ENCODE measurements at places on chromosomes 4 and X.

GRCh38 chrX:43655151-43656004, 721 bp upstream of the MAOA start:
- DNase-seq, result no peak

GRCh38 chr4:123339507-123340380, 56.9 kb upstream of the SPRY1 start:
- no peak for DNase-seq

- DNase-seq, result no peak
Measured at GRCh38 chrX:38848671-38849455, 47.6 kb downstream of the MID1IP1 start.

DNA sequence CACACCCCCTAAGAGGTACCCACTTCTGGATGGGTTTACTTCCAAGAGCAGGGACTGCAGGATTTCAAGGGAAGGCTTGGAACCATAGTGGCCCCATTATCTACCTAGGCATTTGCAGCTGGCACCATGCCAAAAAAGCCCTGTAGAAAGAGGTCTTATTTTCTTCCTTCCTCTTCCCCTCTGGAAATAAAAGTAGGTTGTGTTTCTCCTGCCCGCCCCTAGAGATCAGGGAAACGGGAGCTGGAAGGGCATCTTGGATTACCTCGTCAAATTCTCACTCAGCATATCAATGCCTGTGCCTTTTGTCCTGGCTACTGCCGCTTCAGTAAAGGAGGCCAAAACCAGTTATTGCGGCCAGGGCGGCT, 1.6 kb downstream of the SCD5 start:
- DNase-seq, result no peak

DNA sequence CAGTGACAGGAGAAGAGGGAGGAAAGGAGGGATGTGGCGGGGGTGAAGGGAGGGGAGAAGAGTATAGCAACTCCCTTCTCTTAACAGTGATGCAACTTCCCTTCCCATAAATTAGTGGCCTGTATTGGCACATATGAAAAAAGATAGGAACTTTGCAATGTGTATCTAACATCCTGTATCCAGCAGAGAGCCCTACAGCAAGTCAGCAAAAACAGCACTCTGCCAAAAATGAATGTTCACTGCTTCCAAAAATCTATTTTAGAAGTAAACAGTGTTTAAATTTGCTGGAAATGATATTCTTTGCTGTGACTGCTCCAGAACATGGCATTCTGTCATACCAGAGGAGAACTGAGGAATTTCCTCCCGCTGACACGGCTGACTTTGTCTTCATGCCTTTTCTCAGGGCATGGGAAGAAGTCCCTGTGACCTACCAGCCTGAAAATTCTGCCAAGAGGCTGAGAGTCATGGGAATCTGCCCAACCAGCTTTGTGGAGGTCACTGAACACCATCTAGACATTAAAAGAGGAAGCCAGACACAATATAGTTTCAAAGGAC, 343.4 kb upstream of the RASGEF1B start:
- DNase-seq, result no peak

- DNase-seq, result no peak
Measured at GRCh38 chrX:48794911-48795515, 6.9 kb upstream of the HDAC6 start.

DNA sequence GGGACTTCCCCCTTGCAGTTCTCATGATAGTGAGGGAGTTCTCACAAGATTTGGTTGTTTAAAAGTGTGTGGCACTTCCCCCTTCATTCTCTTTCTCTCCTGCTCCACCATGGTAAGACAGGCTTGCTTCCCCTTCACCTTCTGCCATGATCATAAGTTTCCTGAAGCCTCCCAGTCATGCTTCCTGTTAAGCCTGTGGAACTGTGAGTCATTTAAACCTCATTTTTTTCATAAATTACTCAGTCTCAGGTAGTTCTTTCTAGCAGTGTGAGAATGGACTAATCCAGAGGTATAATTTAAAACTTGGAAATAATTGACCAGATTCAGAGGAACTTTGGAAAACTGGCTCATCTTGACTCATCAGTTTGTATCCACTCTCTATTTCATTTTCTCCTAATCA, 129.0 kb downstream of the TMEM47 start:
- DNase-seq, result no peak

DNA sequence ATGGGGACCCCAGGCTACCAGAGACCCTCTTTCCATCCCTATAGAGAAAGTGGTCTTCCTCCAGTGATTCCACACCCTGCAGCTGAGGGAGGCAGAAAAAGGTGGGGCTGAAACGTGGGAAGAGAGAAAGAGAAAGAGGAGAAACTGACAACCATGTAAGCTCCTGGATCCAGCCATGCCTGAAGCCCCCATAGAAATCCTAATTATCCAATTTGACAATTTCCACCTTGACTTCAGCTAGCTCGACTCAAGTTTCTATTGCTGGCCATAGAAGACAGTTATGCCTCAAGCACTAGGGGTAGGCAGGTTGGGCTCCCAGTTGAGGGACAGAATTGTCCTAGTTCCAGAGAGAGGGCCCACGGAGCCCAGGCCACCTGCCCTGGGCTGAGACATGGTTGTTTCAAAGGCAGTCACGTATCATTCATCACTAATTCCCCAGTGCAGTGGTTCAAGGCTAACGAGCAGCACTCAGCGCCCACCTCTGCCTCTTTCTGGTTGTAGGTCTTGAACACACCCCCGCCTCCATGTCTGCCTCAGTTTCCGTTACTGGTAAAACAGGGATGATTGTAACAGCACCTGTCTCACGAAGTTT, 39.8 kb upstream of the ASMTL start:
- DNase-seq, result no peak

DNA sequence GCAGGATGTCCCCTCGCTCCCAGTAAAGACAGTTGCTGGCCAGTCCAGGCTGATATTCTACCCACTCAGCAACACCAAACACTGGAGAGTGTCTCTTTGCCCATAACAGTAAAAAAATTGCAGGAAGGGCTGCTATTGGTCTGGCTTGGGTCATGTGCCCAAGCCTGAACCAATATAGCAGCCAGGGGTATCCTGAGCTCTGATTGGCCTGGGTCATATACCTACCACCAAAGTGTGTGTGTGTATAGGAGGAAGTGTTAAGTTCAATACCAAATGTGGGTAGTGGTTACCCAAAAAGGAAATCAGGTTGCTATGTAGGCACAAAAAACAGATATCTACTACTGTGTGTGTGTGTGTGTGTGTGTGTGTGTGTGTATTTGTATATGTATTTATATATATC, 373.2 kb downstream of the BCOR start:
- DNase-seq, result no peak

- no peak for DNase-seq
Measured at GRCh38 chrX:46333550-46333949, 211.7 kb downstream of the ZNF674 start.

- no peak for DNase-seq
Measured at GRCh38 chr4:10020871-10021652, at the start of gene SLC2A9. Gene SLC2A9 (minus strand): TSS chr4:10021497. CDS start chr4:10021429, 68 bp downstream.

DNA sequence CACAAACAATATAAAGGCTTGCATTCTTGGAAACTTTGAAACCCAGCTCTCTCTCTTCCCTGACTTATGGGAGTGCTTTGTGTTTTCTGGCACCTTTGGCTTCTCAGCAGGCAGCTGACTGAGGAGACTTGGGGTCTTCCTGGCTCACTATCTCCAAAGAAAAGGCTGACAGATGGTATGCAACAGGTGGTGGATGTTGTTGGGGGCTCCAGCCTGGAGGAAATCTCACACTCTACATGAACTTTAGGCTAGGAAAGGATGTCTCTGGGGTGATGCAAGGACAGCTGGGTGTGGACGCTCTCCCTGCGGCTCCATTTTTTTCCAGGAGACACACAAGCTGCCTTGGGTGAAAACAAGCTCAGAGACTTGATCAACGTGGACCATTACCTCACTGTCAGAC, 67.4 kb downstream of the DNAAF6 start:
- no peak for DNase-seq

GRCh38 chr4:26992657-26993361, 132.2 kb downstream of the STIM2 start:
- DNase-seq, result no peak

GRCh38 chr4:155956461-155956860, 2.8 kb upstream of the CTSO start:
- DNase-seq, result no peak

- no peak for DNase-seq
Measured at GRCh38 chr4:86939729-86940575, 5.1 kb downstream of the AFF1 start.

GRCh38 chr4:104408878-104409277, 85.8 kb downstream of the CXXC4 start:
- no peak for DNase-seq

DNA sequence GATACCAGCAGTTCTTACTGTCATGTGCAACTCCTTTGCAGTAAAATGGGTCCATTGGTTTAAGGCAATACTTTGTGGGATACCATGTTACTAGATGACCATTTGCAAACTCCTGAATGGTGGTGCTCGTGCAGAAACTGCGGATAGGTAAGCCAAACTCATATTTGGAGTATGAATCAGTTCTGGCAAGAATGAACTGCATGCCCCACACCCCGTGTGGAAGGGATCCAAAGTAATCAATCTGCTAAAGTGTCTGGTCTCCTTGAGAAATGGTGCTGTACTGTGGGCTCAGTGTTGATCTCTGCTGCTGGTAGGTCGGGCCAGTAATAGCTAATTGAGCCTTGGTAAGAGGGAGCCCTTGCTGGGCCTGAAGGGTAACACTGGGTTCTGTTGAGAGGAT, 4.2 kb upstream of the TAB3 start:
- DNase-seq, result no peak

DNA sequence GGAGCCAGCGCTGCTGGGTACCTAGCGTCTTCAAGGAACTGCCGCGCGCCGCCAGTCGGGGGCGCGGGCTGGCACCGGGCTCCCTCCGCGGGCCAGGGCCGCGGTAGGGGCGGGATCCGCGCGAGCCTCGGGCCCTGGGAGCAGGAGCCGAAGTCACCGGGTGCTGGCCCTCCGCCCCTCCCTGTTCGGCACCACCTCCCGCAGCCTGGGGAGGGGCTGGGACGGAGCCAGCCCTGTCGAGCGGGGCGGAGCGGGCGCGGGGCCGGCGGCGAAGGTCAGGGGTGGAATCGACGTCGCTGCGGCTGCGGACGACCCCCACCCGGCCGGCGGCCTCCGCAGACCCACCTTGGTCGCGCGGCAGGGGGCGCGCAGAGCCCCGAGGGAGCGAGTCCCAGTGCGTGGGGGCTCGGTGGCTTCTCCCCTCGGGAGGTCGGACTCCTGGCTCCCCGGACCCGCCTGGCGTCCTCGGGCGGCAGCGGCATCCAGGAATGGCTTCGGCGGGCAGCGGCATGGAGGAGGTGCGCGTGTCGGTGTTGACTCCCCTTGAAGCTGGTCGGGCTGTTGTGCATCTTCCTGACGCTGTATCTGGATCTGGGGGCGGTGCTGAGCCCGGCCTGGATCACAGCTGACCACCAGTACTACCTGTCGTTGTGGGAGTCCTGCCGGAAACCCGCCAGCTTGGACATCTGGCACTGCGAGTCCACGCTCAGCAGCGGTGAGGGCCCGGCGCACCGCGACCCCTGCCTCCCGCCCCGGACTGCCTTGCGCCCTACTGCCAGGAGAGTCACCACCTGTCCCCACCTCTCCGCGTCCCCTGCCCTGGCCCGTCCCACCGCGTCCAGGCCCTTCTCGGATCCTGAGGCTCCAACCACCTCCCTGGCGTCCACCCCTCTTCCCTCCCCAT, 50.5 kb upstream of the FAM47C start:
- DNase-seq, result no peak

GRCh38 chrX:44889824-44890223, 16.8 kb downstream of the KDM6A start:
- DNase-seq, result no peak

DNA sequence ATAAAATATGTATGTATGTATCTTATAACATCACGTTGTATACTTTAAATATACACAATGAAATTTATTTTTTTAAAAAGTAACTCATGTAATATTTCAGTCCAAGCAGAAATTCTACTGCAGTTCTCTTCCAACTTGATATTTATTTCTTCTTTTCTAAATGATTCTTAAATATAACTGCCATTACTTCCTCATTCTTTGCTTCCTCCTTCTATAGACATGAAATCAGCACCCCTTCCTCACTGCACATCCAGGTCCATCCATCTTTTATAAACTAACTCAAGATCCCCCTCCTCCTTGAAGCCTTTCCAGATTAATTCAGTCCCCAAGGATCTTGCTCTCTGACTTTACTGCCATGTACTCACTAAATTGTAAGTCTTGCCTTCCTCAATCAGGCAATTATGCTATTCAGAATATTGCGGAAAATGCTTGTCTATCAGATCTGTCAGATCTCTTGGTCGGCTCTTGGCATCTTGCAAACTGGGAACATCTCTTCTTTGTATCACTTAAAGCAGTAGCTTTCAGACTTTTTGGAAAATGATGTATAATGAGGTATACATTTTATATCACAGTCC, 3.7 kb downstream of the GPRIN3 start:
- no peak for DNase-seq

- no peak for DNase-seq
Measured at GRCh38 chr4:96952610-96953009, 1112.7 kb downstream of the PDHA2 start.

DNA sequence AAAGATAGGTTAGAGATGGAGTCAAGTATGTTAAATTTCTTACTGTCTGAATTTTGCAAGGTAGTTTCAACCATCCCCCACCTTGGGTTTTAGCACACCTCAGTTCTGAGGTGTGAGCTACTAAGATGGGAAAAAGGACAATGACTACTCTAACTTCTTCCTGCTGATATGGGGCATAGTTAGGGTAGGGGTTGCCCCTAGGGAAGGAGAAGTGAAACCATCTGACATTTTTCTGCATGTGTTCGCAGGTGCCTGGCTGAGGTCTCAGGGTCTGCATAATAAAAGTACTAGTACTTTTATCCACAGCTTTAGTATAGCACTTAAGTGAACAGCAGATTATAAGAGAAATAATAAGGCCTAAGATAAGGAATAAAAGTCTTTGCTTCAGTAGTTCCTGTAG, 129.5 kb upstream of the CYSLTR1 start:
- DNase-seq, result no peak

DNA sequence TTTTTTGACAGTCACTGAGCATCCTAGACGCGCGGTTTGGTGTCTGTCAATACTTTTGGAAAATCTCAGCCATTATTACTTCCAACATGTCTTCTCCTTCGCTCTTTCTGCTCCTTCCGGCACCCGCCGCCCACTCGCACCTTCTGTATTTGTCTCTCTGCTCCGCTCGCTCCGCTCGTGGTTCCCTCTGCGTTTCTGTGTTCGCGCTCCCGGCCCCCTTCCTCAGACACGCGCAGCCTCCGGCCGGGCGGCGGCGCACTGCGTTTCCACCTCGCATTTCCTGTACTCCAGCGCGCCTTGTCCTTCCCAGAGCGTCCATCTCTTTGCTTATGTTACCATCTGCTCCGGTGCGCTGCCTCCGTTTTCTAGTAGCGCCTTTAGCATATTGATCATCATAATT, 21.1 kb downstream of the PDE6B start:
- no peak for DNase-seq

DNA sequence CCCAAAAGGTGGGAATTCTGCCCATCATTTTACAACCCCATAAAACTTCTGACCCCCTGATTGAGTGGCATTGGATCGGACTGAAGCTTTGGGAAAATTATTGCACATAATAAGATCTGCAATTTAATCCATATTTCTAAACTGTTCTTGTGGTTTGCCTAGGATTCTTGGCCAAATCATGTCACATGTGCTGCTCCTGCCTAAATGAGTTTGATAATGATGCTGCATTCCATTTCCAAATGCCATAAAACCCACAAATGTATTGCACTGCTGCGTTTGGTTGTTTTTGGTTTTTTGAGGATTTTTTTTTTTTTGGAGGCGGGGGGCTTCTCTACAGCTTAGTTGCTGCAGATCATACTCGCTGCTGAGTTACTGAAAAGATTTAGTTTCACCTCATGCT, 153.6 kb downstream of the QDPR start:
- no peak for DNase-seq
